T-helper 17 cell (primary cell): ENCODE measurements at places on chromosomes 12 and 14.

GRCh38 chr12:121964813-121965643 is 46.6 kb downstream of the CFAP251 start:
- no peak for DNase-seq

DNA sequence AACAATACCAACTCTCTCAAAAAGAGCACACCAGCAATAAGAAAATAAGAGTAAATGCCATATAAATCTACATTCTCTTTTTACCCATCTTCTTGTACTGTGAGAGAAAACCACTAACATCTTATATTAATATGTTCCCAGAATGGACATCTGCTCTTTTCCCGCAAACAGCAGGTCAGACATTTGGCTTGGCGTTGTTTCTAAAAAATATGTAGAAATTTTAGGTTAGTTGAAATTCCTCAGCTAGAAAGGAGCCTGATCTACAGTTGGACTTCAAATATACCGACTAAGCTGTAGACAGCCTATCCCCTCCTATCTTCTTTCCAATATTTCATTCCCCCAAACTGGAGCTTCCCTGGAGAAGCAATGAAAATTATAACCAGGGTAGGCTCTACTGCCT is 88.7 kb downstream of the PPP2R5E start:
- no peak for DNase-seq

DNA sequence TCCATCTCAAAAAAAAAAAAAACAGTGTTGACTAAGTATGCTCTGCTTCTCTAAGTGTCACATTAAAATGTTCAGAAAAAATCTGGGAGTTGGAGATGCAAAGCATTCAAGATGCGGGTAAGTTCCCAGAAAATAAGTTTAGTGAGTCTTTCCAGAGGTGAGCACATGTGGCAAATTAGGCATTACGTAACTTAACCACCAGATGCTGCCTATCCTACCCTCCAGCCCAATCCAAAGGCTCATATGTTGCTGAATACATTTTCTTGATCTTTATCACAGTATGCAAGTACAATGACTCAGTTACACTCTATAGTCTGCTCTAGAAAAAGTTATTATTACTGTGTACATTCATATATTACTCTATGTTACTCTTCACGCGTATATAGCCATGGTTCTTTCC is 3.6 kb downstream of the SLC2A14 start:
- no peak for DNase-seq

- no peak for DNase-seq
Observed at GRCh38 chr12:27345376-27345775, 12.7 kb downstream of the BMAL2 start.

DNA sequence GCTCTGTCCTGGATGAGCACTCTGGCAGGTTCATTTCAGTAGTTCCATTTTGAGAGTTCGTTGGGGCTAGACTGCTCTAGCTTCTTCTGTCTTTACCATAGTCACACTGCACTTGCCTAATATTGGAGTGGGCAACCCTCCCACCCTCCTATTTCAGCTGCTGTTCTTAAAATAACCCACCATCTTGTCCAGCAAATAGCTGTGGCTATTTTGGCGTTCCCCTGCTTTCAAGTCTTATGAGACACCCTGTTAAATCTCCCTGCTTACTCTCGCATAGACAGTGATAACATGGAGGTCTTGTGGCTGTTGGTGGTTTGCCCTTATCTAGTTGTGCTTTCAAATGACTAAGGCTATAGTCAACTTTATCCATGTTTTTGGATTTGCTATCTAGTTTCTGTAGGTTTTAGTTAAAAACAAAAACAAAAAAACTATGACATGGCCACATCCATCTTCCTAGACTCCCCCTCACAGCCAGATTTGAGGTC is 65.5 kb downstream of the LRP6 start:
- no peak for DNase-seq

GRCh38 chr12:51827925-51828818 is 20.3 kb downstream of the FIGNL2 start:
- DNase-seq: no peak
